CD4-positive, alpha-beta T cell treated with Interleukin-4 for 1 hour (primary cell): ENCODE measurements at places on chromosomes 5 and 9.

DNA sequence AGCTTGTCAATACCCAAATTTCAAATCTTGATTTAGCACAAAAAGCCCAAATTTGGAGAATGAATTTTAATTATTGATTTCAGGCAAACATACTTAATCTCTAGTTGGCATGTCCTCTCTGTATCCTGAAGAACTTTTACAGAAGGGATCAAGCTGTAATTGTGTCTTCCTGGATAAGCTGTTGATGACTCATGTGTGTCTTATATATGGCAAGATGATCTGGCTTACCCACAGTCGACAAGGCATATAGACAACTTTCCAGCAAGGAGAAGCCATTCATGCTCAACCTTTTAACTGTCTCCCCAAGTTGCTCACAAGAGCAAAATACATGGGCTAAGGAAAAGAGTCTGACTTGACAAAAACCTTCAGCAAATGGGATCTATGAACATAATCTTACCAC, 112.5 kb upstream of the SLCO6A1 start:
- DNase-seq = no peak

DNA sequence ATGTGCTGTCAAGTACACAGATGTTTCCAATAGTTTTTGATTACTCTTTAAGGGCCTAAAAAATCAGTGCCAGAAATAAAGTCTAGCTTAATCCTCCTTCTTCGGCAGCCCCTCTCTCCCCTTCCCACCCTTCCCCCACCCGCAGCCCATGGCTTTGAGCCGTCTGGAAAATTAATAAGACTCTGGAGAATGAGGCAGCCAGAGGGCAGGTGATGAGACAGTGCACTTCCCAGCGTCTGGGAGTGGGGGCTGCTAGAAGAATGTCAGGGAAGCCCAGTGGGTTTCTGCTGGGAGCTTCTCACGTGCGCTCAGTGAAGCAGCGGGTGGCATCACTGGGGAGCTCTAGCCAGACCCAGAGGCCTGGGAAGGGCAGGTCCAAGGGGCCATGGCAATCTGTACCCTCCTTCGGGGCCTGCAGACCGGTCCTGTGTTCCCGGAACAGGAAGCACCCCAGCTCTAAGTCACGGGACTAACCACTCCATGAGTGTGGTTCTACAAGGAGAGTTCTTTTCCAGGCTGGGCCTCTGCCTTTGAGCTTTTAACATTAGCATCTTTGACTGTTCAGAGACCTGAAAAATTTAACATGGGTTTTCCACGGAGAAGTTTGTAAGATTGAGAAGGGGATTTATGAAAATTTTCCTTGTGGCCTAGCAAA, 164.8 kb upstream of the OTULINL start:
- DNase-seq = no peak

DNA sequence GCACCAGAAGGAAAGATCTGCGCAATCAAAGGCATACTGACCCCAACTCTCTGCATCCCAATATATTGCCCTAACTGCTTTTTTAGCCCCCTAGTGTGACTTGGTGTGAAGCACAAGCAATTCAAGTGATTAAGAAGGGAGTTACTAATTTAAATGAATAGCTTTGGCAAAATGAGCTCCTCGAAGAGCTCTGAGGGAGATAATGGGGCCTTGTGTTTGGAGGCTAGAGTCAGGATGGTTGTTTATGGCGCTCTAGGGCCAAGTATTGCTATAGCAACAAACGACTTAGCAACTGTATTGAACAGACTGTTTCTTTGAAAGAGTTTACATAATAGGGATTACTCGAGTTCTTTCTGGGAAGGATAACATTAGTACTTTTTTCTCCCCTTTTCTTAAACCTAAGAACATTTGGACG, 11.5 kb upstream of the C5orf58 start:
- no peak for DNase-seq

- no peak for DNase-seq
Observed at GRCh38 chr5:122738088-122738487, 36.8 kb upstream of the SNX2 start.

GRCh38 chr5:168204165-168204564, 87.3 kb upstream of the WWC1 start:
- DNase-seq = no peak

- DNase-seq = no peak
Observed at GRCh38 chr5:144405991-144406390, 235.3 kb downstream of the KCTD16 start.
